ENCODE measurements at places on chromosomes 11 and 22.

- DNase-seq: no peak
Measured at GRCh38 chr11:10096987-10097386, 197.0 kb downstream of the SBF2 start.

DNA sequence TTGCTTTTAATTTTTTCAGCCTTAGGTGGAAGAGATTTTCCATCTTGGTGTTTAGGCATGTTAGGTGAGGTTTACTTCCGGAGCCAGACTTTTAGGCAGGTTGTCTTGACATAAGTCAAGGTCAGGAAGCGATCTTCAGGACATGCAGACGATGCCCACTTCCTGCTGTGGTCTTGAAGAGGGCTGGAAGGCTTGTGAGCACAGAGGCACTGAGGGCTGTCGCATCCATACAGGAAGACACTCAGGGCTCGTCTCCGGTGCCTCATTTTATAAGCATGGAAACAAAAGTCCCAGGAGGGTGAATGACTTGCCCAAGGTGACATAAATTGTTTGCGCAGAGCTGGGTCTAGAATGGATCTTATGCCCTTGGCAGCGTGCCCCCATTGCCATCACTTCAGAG, 30.8 kb downstream of the MARK2 start:
- no peak for DNase-seq

GRCh38 chr11:92596596-92597317, 372.1 kb downstream of the FAT3 start:
- no peak for DNase-seq

- no peak for DNase-seq
Measured at GRCh38 chr11:111840143-111840542, 31.2 kb downstream of the ALG9 start.

GRCh38 chr11:2186669-2187279, 15.2 kb upstream of the TH start:
- peak; percentile 77 for DNase-seq

DNA sequence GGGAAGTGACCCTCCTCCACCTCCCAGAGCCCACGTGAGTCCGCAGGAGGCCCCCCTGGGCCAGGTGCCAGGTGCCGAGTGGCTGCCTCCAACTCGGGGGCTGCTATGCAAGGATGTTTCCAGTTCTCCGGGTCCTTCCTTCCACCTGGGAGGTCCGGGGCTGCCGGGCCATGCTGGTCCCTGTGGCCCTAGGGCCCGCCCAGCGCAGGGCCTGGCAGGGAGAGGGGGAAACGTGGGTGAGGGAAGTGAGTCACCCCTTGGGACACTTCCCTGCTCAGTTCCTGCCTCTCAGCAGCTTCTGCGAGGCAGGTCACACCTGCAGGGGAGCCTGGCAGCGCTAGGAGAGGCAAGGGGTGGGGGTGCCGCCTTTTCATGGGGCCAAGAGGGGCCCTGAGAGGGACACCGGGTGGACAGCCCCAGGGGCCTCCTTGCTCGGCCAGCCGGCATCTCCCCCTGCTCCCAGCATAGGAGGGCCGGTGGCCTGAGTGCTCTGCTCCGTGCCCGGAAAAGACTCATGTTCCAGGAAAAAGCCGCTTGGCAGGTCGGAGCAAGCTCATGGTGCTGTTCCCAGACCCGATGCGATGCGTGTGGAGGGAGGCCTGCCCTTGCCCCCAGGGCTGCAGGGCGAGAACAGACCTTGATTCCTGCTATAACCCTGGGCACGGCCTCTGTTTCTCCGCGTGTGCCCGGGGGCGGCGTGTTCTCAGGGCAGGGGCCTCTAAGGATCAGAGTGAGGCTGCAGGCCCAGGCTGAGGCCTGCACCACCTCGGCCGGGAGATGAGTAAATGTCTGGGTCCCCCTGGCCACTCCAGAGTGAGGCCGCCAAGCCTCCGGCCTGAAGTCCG, 30.3 kb upstream of the WNT7B start:
- DNase-seq: peak; percentile 83

GRCh38 chr11:20088397-20089225, 71.7 kb downstream of the DBX1 start:
- DNase-seq: no peak

DNA sequence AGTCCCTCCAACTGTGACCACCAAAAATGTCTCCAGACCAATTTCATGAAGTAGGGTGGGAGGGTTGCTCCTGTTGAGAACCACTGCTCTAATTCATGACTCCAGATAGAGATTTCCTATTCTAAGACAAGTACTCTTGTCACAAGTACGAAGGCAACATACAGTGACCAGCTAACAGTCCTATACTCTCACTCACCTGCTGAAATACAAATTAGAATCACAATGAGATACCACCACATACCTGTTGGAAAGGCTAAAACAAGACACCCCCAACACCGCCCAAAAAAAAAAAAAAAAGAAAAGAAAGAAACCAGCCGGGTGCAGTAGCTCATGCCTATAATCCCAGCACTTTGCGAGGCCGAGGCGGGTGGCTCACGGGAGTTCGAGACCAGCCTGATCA, 310.5 kb downstream of the SWAP70 start:
- DNase-seq: no peak

All from HT-29 (cell line).